ENCODE measurements at places on chromosomes 7 and 10.

- no peak for DNase-seq
These were observed 143.3 kb downstream of the DGKI start for GRCh38 chr7:137703291-137704010.

DNA sequence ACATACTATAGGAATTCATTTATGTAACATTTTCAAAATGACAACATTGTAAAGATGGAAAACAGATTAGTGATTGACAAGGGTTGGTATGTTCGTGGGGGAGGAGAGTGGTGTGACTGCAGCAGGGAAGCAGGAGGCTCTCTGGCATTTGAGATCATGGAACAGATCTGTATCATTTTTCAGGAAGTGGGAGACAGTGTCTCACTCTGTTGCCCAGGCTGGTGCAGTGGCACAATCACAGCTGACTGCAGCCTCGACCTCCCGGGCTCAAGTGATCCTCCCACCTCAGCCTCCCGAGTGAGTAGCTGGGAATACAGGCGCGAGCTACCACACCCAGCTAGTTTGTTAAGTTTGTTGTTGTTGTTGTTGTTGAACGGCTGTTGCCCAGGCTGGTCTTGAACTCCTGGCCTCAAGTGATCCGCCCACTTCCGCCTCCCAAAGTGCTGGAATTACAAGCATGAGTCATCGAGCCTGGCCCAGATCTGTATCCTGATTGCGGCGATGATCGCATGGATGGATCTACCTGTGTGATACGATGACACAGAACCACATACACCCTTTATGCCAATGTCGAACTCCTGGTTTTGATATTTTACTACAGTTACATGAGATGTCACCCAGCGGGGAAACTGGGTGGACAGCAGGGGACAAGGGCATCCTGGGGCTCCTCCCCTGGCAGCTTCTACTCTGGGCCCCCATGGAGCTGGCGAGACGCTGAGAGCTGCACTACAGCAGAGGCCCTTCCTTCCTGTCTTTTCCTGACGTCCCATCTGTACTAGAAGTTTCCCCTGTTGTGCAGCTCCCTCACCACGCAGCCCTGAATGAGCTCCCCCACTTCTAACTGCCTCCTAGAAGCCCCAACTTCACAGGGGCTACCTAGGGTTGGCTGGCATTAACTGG lies 12.3 kb upstream of the CYTH3 start:
- DNase-seq: no peak

- DNase-seq: no peak
These were observed 12.1 kb downstream of the VIM start for GRCh38 chr10:17240096-17240495.

GRCh38 chr10:102799691-102800471 lies 37.3 kb downstream of the CYP17A1 start:
- no peak for DNase-seq

DNA sequence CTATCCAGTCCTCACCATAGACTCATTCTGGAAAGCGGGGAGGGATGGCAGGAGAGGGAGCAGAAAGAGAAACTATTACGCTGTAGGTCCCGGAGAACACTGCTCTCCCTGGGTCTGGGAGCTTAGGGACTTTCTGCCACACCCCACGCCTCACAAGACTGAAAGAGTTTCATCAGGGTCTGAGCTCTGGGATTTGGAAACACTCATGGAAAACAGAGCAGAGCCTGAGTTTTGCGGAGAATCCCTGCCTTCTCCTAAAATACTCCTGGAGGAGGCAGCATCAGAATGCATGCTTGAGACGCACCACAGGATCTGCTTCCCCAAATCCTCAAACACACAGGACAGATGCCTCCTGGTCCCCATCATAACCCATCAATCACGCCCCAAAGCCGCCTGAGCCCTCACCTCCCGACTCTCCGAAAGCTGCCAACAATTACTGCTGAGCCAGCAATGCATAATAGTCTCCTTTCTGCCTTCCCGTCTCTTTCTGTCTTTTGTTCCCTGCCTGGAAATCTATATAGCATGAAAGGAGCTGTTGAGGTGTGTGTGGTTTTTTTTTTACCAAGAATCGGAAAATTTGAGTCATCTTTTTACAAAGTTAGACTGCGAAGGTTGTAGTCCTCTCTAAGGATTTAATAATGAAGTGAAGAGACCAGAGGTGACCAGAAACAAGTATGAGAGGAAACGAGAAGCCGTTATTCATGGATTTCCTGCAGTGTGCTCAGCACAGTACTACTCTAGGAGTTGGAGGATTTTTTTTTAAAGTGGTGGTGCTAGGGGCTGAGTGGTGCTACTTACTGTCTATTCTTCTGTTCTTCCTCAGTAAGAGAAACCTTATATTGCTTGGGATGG lies 37.7 kb downstream of the ASB13 start:
- DNase-seq: no peak

DNA sequence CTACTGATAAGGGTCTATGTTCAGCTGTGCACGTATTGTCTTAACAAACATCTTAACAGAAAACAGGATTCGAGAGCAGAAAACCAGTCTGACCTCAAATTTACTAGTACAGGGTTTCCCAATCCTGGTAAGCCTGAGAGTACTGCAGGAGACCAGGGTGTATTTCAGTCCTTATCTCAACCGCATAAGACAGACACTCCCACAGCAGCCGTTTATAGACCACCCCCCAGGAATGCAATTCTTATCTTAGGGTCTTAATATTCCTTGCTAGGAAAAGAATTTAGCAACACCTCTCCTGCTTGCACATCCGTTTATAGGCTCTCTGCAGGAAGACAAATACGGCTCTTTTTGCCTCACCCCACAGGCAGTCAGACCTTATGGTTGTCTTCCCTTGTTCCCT lies 277.3 kb downstream of the SDK1 start:
- no peak for DNase-seq

GRCh38 chr7:151692721-151693120 lies 173.0 kb upstream of the RHEB start:
- no peak for DNase-seq

- DNase-seq: no peak
These were observed 304.5 kb upstream of the FZD8 start for GRCh38 chr10:35946556-35946955.

- no peak for DNase-seq
These were observed 41.6 kb downstream of the PDIA4 start for GRCh38 chr7:148986742-148987009.

GRCh38 chr7:41027428-41028115 lies 675.3 kb downstream of the INHBA start:
- DNase-seq: peak; percentile 98

- DNase-seq: no peak
These were observed 113.3 kb upstream of the JCAD start for GRCh38 chr10:30172673-30173072.

DNA sequence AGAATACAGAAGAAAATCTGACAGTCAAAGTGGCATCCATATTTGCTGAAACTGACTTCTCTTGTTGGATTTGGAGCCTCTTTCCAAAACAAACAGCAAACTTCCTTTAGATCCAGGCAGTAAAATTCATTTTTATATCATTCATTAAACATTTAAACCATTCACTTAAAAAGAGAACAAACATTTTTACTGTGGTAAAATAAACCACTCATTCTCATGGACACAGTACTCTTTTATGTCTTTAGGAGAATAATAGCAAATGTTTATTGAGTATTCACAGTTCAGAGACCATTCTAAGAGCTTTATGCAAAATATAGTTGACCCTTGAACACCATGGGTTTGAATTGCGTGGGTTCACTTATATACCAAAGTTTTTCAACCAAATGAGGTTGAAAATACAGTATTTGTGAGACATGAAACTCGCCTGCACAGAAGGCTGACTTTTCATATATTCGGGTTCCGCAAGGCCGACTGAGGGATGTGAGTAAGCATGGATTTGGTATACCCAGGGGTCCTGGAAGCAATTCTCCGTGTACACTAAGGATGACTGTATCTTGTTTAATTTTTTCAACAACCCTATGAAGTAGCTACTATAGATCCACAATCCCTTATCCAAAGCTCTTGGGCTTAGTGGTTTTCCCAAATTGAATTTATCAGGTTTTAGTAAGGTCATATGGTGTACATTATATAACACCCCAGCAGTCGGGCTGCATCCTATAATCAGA lies 49.1 kb downstream of the ATXN7L1 start:
- DNase-seq: no peak
